ENCODE measurements at places on chromosomes 16 and 17.

- DNase-seq: no peak
Measured at GRCh38 chr17:48177816-48178215, 70.2 kb downstream of the SNX11 start.

- DNase-seq: peak; percentile 62
Measured at GRCh38 chr16:86809458-86809955, 231.2 kb downstream of the FOXL1 start.

GRCh38 chr17:29659155-29659554, 36.4 kb upstream of the CORO6 start:
- no peak for DNase-seq

GRCh38 chr17:60941028-60941427, 263.4 kb downstream of the BCAS3 start:
- no peak for DNase-seq

- no peak for DNase-seq
Measured at GRCh38 chr16:21953541-21953902, 361 bp downstream of the UQCRC2 start.

DNA sequence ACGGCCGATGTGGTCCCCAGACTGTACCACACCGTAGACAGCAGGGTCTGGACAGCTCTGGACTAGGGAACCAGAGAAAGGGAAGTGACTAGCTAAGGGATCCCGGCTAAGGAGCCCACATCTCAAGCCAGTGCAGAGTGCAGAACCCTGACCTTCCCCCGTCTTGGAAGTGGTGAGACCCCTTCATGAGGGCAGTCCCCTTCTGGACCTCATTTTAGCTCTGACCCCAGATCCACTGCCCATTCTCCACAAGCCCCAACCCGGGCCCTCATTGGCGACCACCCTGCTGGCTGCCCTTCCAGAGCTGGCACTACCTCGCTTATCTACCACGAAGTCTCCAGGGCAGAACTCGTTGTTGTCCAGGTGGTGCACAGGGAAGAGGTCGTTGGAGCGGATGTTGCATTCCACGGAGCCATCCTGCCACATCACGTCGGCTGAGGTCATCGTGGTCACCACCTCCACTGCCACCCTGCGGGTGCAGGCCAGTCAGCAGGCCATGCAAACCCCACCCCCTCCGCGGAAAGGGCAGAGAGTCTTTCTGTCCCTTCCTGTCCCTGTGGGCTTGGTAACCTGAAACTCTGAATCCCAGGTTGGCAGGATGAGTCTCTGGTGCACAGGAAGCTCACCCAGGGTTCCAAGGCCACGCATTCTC, 14.2 kb downstream of the SPHK1 start:
- DNase-seq: no peak

DNA sequence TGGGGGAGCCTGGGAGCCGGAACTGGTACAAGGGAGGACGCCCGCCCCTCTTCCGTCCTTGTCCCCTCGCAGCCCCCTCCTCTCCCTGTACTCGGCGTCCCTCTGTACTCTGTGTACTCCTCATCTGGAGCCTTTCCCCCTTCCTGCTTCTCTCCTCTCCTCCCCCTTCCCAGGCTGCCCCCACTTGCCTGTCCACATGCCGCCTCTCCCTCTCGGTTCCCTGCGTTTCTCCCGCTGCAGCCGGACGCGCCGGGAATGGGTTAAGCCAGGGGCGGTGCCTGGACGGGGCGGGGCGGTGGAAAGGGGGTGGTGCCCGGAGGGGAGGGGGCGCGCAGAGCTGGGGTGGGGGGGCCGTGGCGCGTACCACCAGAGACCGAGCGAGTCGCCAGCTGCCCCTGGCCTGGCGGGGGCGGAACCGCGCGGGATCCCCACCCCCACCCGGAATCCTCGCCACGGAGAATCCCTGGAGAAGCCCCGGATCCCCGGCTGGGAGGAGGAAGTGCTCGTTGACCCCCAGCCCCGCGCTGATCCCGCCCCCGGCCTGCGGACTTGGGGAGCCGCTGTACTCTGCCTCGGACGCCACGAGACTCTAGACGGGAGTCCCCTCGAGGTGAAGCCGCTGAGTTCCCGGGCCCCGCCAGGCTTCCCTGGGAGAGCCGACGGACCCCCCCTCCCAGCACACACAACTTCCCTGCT, 22.6 kb downstream of the GJD3 start:
- DNase-seq: peak; percentile 96

DNA sequence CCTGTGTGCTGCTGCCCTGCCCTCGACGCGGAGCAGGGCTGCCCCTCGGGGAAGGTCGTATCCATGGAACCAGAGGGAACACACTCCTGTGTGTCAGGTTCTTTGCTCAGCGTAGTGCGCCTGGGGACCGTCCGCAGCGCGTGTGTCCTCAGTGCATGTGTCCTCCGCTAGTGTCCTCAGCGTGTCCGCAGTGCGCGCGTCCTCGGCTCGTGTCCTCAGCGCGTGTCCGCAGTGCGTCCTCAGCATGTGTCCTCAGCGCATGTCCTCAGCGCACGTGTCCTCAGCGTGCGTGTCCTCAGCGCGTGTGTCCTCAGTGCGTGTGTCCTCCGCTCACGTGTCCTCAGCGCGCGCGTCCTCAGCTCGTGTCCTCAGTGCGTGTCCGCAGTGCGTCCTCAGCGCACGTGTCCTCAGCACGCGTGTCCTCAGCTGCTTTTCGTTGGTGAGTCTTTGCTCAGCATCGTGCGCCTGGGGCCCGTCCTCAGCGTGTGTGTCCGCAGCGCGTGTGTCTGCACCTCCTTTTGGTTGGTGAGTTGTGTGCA, 59.2 kb upstream of the ZNF750 start:
- no peak for DNase-seq

- DNase-seq: no peak
Measured at GRCh38 chr17:9472094-9472493, 103.5 kb downstream of the STX8 start.

DNA sequence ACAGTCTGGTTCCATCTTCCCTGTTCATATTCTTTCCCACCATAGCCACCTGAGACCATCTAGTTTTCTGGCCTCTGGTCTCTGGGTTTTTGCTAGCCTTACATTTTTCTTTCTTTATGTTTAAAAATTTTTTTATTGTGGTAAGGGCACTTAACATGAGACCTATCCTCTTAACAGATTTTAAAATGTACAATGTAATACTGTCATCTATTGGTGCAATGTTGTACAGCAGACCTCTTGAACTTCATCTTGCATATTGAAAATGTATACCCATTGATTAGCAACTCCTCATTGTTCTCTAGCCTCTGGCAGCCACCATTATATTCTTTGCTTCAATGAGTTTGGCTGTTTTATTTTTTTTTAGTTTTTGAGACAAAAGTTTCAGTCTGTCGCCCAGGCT, 39.2 kb downstream of the ITGAM start:
- no peak for DNase-seq

- DNase-seq: peak; percentile 62
Measured at GRCh38 chr16:67647111-67647651, 2.2 kb downstream of the CARMIL2 start.

- no peak for DNase-seq
Measured at GRCh38 chr17:57752031-57752905, 7.2 kb upstream of the CCDC182 start.

GRCh38 chr17:39573447-39574298, 34.0 kb downstream of the NEUROD2 start:
- peak; percentile 91 for DNase-seq

DNA sequence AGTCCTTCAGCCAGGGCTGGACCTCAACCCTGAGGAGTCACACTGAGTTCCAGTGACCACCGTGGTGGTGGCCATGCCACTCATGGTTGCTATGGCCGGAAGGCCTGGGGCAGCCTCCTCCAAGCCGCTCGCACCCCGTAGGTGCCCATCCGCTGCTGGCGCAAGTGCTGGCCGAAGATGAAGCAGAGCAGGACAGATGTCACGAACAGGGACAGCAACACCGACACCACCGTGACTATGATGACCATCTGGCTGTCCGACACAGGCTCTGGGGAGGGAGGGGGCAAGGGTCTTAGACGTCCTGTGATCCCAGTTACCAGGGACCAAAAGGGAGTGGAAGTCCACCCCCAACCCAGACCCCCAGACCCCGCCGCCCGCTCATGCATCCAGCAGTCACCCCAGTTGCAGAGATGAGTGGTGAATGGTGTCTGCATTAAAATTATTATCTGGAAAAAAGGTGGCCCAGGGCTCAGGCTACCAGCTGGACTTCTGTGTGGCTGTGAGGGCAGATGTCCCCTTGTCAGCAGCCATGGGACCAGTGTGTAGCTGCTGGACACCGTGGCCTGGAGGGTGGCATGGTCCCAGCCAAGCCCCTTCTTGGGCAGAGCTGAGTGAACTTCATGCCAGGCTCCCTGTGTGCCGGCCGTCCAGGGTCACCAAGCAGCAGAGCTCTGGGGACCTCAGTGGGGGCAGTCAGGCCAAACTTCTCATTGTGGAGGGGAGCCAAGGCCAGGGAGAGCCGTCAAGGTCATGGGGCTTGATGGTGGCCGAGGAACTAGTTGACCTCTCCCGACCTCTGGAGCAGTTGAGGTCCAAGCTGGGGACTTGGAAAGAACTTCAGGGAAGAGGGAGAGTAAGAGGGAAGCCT, 4.7 kb downstream of the PRR29 start:
- DNase-seq: peak; percentile 43

DNA sequence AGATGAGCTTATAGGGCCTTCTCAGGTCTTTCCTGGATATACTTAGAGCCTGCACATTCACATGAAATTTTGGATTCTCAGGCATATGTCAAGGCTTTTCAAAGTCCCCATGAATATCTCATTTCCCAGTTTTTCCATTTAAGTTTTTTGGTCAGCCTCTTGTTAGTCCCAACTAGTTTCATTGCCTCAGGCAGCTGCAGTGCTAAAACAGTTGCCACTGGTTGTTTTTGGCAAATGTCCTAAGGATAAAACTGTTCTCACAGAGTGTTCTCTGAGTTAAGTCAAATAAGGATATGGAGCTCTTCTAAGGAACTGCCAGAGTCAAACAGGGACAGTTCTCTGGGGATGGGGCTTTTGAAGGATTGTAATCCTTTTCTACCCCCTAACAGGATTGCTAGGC, 39.9 kb upstream of the ABCC11 start:
- no peak for DNase-seq

GRCh38 chr16:1003391-1004347, 22.1 kb downstream of the SOX8 start:
- DNase-seq: no peak

DNA sequence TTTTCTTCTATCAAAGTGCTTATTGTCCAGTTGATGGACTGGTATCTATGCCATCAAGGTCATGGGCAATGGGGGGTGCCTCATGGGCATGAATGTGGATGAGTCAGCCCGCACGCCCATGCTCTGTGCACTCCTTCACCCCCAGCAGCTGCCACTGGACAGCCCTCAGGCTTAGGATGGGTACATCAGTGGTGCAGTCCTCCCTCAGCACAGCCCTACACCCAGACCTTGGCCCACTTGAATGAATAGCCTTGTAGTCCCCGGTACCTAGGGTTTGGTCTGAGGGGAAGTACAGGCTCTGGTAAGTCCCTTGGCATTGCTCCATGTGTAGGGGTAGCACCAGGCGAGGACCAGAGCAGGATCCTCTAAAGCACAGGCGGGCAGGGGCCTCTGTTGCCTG, 10.4 kb upstream of the GNA13 start:
- DNase-seq: no peak

DNA sequence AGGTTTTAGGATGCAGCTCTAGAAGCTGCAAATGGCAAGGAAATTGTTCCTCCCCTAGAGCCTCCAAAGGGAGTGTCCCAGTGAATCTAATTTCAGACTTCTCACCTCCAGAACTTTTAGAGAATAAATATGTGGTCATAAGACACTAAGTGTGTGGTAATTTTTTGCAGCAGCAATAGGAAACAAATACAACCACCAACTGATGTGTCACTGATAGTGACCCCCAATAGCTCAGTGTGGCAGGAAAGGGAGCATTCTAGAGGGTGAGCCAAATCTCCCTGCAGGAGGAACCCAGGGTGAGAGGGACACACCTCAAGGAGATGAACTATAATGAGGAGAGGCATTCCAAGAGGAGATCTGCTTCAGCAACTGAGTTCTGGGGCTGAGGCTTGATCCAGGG, 4.1 kb downstream of the CCL4L2 start:
- peak; percentile 14 for DNase-seq

DNA sequence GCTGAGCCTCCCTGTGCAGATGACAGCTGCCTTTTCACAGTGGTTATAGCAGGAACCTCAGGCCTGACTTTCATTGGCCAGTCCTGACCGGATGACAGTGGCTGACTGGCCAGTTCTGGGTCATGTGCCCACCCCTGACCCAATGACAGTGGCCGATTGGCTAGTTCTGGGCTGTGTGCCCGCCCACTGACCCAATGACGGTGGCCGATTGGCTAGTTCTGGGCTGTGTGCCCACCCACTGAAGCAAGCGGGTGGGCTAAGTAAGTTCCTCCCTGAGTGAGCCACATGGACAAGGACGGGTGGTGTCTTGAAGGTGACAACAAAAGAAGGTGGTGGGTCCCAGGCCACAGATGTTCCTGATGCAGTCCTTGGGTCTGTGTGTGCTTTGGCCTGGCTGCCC, 9.5 kb downstream of the DEF8 start:
- peak; percentile 94 for DNase-seq

GRCh38 chr16:48535831-48536613, 74.0 kb downstream of the N4BP1 start:
- DNase-seq: no peak

- DNase-seq: no peak
Measured at GRCh38 chr17:57527221-57528057, 217.7 kb downstream of the CCDC182 start.

DNA sequence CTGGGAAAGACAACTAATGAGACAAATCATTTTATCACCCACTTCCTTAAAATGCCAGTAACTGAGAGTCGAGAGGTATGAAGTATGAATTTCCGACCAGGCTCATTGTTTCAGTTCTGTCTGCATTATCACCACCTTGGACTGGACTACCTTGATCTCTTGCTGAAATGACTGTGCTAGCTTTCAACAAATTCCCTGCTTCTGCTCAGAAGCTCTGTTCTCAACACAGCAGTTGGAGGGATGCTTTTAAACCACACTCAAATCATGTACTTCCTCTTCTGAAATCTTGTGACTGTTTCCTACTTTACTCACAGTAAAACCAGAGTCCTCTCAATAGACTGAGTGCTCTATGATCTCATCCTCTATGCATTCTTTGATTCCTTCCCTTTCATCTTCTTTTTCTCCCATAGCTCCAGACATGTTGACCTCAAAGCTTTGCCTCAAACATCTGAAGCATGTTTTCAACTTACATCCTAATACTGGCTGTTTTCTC, 195.8 kb downstream of the KCNJ2 start:
- DNase-seq: no peak

DNA sequence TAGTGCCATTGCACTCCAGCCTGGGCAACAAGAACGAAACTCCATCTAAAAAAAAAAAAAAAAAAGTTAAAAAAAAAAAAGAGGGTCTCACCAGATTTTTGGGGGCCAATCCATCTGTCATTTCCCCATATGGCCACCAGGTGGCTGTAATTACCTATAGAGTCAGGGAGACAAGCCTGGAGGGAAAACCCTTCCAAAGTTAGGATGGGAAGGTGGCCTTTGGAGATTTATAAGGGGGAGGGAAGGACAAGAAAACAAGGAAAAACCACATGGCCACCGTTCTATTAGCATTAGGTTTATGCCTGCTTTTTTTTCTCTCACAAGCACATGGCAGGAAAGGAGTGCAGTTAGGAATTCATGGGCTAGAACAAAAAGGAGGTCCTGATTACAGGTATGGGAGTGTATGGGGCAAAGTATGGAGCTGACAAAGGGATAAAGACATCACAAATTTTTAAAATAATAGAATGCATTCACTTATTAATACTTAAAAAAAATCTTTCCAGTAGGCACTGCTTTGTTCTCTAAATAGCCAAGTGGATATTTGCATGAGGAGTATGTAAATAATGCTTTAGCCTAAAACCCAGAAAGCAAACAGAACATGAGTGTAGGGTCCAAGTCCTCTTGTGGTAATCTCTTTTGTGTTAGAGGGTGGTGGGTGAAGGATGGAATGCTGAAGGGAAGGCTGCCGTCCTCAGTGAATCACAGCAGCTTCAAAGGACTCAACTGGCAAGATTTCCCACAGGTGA, 5.1 kb downstream of the CYB5D1 start:
- peak; percentile 91 for DNase-seq
